ENCODE measurements at places on chromosomes 12 and 14. TPM values are rescaled to one million over a fixed set of nuclear protein-coding genes. Genes with fewer than 3 reads are reported as not detected.

- DNase-seq = peak; percentile 25
These were observed 98.5 kb upstream of the SLC24A4 start for GRCh38 chr14:92224358-92224954.

The ARG2 gene
- total RNA-seq = 3.1 TPM

GRCh38 chr12:42190376-42190775 lies 45.7 kb upstream of the GXYLT1 start:
- DNase-seq = no peak

DNA sequence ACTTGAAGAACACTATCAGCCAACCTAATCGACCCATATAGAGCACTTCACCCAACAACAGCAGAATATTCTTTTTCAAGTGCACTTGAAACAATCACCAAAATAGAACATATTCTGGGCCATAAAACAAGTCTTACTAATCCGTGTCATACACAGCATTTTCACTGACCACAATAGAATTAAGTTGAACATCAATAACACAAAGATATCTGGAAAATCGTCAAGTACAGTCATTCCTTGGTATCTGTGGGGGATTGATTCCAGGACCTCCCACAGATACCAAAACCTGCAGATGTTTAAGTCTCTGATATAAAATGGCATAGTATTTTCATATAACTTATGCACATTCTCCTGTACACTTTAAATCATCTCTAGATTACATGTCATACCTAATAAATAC lies 295.7 kb downstream of the BCL11B start:
- no peak for DNase-seq

GRCh38 chr12:131673888-131674257 lies 37.0 kb upstream of the SFSWAP start:
- no peak for DNase-seq

DNA sequence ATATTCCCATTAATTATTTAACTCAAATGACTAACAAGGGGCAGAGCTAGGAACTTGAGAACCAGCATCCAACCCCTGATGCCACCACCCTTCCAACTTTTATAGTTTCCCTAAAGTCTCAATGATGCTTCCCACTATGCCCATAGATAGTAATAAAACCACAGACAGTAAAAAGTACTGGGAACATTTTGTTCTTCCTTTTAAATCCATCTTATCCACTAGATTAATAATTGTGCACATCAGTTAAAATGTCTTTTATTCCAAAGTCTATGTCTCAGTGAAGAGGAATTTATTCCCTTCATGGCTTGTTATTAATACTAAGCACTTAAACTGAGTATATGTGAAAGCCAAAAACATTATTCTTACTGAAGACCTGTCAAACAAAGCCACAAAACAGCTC lies 45.8 kb downstream of the SINHCAF start:
- DNase-seq = no peak

The MTA1 gene
- 36.3 TPM for total RNA-seq

DNA sequence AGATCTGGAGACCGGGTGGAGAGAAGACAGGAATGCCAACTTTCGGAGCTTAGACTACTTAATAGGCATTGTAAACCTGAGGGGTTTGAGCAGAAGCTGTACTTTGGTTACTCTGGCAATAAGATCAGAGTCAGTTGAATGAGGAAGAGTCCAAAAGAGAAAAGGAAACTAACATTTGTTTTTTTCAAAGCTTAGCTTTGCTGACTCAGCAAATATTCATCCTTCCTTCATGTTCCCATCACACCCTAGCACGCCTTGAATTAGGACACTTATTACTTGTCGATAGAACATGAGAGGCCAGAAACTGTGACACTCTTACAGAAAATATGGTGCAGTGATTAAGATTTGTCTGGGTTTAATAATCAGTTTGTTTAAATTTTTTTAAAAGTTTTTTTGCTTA lies 266.9 kb upstream of the ATP2B1 start:
- DNase-seq = no peak

DNA sequence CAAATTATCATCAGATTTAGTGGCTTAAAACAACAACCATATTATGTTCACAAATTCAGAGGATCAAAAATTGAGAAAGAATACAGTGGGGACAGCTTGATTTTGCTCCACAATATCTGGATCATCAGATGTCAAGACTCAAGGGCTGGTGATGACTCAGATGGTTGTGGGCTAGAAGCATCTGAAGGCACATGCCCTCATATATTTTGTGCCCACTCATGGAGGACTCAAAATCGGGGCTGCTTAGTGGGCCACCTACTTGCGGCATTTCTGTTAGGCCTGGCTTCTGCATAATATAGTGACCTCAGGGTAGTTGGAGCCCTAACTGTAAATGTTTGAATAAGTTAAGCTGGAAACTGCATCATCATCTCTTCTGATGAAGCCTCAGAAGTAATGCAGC lies 584.5 kb downstream of the SLC16A7 start:
- no peak for DNase-seq

DNA sequence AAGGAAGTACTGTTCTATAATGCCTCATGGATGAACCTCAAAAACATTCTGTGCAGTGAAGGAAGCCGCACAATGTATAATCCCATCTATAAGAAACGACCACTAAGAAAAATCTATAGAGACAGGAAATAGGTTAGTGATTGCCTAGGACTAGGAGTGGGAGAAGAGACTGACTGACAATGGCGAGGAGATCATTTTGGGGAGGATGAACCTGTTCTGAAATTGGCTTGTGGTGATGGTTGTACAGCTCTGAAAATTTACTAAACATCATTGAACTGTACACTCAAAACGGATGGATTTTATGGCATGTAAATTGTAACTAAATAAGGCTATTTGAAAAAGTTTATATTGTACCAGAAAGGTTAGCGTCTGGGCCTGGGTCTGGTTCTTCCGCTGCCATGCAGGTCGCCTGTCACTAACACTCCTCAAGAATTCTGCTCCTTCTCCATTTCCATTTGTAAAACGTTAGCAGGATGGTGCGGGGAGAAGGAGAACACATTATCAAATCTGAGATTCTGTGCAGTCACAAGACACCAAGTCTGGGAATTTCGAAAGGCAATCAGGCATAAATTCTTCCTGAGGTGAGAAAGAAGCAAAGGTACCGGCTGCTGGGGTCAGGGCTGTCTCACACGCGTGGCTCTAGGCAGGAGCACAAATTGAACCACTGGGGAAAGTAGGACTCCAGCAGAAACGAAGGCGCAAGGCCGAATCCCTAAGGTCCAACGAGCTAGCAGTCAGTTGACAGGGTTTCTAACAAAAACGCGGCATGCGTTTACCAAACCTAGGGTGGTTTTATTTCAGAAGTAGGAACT lies 845 bp upstream of the COCH start:
- DNase-seq = no peak

DNA sequence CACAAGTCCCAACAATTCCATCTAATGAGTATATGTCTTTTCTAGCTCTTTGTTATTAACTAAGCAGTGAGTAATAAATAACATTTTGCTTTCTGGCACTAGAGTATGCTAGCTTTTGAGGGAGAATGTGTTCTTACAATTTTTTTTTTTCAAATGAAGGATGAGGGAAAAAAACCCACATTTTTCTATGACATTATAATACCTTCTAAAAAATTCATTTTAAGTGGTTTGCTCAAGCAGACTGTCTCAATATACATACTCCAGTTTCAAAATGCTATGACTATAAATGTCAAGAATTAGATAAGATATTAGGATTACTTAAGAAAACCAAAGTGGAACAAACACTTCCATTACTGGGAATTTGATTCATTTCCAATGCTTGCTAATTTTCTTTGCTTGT lies 394.6 kb downstream of the C12orf75 start:
- DNase-seq = no peak

The MYRFL gene
- total RNA-seq = not detected

The TMEM63C gene
- 0.66 TPM for total RNA-seq

The OVCH1 gene
- not detected for total RNA-seq

GRCh38 chr14:79421811-79422210 lies 789.5 kb downstream of the DIO2 start:
- DNase-seq = no peak

DNA sequence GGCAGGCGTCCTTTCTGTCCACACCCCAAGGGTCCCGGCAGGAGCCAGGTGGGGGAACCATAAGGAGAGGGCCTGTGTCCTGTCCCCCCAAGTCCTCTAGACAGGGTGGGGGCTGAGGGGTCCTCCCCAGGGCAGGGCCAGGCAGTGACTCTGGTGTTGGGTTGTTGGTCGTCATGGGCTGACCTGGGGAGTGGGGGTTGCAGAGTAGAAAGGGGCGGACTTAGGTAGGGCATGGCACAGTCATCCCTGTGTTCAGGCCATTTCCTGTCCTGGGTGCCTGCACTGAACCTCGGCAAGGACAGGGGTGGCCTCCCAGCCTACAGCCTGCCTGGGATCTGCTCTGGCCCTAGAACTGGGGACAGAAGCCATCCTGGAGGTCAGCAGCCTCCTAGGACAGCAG lies 356.2 kb downstream of the TMEM121 start:
- no peak for DNase-seq

The ERO1A gene
- total RNA-seq = 179 TPM

GRCh38 chr12:52608161-52608560 lies 6.9 kb upstream of the KRT72 start:
- no peak for DNase-seq

The OASL gene
- total RNA-seq = 0.35 TPM

GRCh38 chr14:55756557-55756956 lies 176.6 kb downstream of the KTN1 start:
- DNase-seq = no peak

- DNase-seq = no peak
These were observed 19.0 kb downstream of the TMEM19 start for GRCh38 chr12:71704920-71705319.

The P2RX2 gene
- not detected for total RNA-seq

The SLC7A8 gene
- total RNA-seq = 27.8 TPM

DNA sequence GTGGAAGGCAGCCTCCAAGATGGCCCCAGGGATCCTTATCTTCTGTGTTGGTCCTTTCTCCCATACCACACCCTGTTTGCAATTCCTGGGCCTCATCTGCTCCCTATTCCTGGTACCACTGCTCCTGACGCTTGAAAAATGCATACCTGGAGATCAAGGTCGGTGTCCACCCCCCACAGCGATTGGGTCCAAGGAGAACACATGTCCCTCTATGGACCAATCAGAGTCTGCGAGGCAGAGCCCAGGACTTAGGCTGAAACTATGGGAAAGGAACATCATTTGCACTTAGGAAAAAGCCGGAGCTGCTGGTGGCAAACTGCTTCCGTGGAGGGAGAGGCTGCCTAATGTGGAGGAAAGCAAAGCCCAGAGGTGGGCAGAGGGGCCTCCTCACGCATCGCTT lies 33.3 kb upstream of the ITPK1 start:
- no peak for DNase-seq

DNA sequence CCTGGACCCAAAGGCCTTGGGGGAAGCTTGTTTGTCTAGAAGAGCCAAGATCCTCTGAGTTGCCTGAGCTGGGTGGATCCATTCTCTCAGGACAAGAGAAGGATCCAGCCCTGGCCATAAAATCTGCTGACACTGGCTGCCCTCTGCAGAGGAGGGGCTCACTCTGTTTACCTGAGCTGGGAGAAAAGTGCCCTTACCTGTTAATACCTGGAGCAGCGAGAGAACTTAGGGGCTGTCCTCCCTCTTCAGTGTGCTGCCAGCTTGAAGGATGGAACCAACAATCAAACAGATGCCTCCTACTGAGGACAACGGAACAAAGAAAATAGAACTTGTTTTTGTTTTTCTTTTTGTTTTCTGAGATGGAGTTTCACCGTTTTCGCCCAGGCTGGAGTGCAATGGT lies 7.3 kb upstream of the KRT7 start:
- DNase-seq = no peak

DNA sequence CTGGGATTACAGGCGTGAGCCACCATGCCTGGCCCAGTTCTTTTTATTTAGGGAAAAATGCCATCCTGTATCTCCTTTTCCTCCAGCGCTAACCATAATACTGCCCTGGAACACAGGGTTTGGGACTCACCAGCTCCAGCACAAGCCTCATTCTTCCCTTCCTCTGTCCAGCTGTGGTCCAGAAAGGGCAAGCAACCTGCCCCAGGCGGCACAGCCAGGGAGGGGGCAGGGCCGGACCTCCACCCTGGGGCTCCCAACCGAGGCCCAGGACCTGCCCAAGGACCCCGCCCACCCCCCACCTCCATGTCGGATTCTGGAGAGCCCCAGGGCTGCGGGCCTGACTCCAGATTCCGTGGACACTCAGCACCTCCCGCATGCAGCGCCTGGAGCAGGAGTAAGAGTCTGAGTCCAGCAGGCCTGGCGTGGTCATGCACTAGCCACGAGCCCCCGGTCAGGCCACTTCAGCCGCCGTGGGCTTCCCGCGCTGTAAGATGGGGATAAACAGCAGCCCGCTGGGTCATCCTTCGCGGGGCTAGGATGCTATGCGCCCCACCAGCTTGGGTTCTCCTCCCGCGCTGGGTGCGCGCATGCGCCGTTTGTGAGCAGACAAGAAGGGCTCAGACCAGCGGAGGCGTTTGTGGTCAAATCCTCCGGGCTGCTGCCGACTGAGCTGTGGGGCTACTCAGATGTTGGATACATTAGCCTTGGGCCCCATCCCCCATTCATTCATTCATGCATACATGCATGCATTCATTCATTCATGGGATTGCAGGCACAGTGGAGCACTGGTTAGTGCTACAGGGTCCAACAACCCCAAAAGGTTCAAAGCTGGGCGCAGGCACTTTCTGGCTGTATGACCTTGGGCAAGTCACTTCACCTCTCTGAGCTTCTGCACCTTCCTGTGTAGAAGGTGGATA lies 16.3 kb downstream of the TMEM119 start:
- no peak for DNase-seq

DNA sequence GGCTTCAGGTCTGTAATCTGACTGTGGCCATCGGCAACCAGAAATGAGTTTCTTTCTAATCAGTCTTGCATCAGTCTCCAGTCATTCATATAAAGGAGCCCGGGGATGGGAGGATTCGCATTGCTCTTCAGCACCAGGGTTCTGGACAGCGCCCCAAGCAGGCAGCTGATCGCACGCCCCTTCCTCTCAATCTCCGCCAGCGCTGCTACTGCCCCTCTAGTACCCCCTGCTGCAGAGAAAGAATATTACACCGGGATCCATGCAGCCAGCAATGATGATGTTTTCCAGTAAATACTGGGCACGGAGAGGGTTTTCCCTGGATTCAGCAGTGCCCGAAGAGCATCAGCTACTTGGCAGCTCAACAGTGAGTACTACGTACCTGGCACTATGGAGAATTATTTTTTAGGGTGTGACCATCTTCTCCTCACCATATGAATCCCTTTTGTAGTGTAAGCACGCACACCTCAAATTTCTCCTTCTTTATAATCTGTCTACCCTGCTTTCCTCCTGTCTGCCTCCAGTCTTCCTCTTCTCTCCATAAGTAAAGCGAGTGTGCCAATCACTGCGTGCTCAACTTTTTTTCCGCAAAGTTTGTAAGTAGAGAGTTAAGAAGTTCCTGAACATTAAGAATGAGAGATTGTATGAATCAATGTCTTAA lies at the start of gene TPH2:
TPH2 (plus strand) TSS at position 118 of the 658 bp plus-strand sequence; CDS start at position 260, 142 bp downstream.
- peak; percentile 83 for DNase-seq

DNA sequence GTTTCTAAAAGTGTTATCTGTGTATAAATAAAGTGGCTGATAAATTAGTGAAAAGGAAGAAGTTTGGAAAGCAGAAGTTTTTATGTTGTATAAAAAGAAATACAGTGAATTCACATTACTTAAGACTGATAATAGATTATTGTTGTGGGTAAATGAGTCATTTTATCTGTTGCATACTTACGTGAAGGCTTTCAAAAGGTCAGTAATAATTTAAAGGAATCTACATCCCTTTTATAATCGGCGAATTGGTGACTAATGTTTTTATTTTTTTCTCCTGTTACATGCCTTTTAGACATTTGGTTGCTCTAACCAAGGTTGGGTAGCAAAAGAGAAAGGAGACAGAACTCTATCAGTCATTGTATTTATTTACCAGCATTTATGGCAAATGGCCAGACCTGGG lies 155.9 kb downstream of the SLC41A2 start:
- DNase-seq = peak; percentile 8
